Putamen (tissue), 1 donor: ENCODE measurements at places on chromosomes 2 and 18.

GRCh38 chr2:162840598-162841246 lies 2.2 kb upstream of the KCNH7 start:
- peak; percentile 35 for DNase-seq

- no peak for DNase-seq
These were observed 76.7 kb downstream of the FHOD3 start for GRCh38 chr18:36374262-36374661.

GRCh38 chr2:240532031-240532775 lies 25.6 kb downstream of the ANKMY1 start:
- no peak for DNase-seq

DNA sequence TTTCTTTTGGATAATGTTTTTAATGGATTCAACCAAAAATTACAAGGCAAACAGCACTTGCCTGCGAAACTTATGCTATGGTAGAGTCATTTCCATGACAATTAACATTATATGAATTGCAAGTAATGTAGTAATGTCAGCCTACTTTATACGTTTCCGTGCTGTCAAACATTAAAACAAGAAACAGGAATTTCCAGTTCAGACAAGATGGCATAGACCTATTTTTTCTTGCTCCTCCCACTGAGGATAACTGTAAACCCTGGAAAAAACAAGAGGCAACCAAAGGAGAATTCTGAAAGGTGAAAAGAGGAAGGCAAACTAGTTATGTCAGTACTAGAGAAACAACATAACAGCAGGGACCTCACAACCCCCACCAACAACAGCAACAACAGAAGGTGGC lies 170.7 kb downstream of the DIS3L2 start:
- no peak for DNase-seq

DNA sequence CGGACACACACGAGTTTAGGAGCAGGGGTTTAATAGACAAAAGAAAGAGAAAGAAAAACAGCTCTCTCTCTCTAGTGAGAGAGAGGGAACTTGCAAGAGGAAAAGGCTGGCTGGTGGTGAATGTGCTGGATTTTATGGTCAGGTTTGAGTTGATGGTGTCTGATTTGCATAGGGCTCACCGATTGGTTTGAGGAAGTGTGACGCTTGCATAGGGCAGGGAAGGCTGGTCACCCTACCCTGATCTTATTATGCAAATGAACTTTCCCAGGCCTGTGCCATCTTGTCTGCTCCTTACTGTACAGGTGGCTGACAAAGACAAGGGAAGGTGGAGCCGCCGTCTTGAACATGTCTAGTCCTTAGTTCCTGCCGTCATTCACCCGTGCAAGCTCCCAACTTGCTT lies 408.9 kb downstream of the RIT2 start:
- DNase-seq: no peak

DNA sequence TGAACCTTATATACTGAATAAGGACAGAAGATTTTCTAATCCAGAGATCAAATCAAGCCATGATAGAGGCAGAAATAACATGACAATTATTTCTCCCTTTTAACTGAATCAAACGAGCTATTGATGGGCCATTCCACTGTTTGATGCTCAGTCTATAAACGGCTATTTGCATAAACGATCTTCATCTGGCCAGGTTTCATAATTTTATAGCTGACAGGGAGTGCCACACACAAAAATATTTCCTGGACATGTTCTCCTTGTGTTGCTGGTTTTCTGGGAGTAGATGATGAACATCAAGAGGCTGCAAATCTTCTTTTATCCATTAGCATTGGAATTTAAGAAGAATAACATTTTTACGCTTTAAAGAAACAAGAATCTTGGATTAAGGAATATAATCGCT lies 63.1 kb downstream of the ACVR1C start:
- DNase-seq: no peak
